ENCODE measurements at places on chromosomes 5 and 9.
A peak's percentile ranks its signal among the peaks of the same experiment; 100 is the strongest.

- no peak for DNase-seq
These were observed 351.1 kb upstream of the DAB2 start for GRCh38 chr5:39775797-39776365.

GRCh38 chr5:95401626-95402025 is 10.5 kb downstream of the FAM81B start:
- DNase-seq: no peak

- DNase-seq: no peak
These were observed 82.4 kb downstream of the SNCAIP start for GRCh38 chr5:122394284-122394930.

DNA sequence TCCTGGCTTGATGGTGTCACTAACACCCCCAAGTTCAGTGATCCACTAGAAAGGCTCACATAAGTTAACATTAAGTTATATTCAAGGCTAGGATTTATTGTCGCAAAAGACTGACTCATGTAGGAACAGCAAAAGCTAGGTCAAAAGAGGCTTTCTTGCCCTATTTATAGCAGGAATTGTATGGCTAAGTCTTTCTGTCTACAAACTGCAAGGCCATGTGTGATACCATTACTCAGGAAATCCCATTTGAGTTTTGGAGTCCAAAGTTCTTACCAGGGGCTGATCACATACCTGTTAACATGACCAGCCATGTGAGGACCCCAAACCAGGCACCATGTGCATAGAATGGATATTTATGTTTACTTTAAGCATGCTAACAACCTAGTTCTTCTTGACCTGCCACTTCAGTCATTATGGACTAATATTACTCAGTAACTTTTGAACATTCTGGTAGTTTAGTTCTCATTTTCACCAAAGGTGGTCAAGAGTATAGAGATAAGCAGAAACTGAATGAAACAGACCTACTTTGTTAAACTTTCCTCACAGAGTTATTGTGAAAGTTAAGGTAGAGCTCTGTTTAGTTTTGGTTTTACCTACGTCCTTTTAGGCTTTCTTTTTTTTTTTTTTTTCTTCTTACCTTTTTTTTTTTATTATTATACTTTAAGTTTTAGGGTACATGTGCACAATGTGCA is 281.1 kb downstream of the FER start:
- DNase-seq: no peak

DNA sequence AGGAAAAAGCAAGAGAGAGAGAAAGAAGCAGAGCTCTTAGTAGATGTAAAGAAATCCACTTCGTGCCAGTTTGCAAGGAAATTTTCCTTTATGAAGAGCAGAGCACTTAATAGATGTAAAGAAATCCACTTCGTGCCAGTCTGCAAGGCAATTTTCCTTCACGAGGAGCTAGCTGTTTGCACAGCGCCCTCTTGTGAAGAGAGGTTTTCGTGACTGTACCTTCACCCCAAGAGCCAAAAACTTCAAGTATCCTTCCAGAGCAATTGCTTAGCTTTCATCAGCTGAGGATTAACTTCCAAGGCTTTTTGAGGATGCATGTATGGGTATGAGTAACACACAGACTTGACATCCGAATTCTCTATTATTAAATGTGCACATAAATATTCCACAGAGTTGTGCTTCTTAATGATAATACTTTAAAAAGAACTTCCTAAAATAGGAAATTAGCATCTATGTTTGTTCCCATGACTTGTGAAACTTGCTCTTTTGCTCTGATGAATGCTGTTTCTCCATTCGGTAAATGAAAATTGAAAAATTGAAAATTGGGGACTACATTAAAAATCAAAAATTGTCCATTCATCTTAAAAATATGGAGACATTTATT is 525.6 kb downstream of the PDE4D start:
- peak; percentile 63 for DNase-seq

DNA sequence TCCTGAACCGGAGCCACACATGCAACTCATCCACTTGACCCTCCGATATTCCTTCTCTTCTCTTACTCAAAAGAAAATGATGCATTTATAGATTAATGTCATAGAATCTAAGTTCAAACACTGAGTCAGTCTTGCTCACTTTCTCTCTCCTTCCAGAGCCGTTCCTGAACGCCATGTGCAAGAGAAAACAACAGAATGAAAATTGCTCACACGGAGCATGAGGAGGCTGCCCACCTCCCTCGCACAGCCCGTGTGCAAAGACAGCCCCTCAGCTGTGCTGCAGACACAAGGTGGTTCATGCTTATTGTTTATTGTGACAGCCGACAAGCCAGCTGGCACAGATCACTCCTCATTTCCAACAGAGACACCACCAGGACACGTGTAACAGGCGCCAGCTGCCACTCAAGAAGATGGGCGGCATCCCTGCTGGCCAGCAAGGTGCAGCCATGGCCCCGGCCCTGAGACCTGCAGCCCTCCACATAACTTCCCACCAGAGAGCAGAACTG is 290.8 kb downstream of the GLIS3 start:
- no peak for DNase-seq

DNA sequence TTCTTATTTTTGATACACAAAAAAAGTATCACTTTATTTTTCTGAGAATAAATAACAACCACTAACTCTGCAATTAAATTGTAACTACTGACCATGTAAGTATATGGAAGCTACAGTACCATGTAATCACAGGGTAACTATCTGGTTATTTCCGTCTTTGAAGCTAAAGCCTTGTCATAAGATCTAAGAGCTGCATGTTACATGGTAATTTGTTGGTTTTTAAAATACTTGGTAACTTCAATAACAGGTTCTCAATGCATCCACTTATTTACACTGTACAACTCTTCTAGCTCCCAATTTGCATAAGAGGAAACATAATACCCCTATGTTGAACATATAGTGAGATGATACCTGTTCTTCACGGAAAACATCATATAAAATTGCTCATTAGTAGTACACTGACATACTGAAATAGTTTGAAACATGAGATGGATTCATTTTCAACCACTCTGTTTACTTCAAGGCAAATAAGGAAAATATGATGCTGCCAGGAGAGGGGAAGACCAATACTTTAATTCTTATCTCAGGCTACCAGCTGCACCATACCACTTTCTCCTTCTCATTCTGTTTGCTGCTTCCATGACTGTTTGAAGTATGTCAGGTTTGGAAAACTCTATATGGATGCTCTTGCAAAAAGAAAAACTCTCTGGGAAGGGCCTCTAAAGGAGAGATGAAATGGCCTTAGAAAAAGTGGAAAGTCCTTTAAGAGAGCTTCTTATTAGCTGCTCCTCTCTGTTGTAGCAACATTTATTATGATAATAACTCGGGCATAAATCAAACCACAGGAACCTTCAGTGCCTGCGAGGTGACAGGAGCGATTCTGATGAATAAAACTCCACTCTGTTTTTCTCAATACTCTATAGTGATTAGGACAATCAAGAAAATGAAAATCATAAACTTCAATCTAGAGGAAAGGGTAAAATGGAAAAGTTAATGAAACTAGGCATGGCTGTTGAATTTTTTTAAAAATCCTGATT is 150.2 kb downstream of the KIAA0825 start:
- no peak for DNase-seq

- DNase-seq: peak; percentile 17
These were observed 1.0 kb upstream of the TLE1 start for GRCh38 chr9:81690251-81690851.

DNA sequence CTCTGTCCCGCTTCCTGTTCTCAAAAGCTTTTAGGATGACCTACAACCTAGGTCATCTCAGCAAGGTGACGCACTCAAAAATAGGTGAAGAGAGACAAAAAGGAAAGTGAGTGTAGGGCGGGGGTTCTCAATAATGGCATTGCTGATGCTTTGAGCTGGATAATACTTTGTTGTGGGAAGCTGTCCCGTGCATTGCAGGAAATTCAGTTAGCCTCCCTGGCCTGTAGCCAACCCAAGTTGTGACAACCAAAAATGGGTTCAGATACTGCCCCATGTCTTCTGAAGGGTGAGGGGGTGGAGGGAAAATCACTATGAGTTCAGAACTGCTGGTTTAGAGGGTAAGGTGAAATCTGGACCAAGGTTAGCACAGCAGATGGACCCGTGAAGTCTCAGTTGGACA is 151.4 kb downstream of the MAST4 start:
- DNase-seq: no peak

DNA sequence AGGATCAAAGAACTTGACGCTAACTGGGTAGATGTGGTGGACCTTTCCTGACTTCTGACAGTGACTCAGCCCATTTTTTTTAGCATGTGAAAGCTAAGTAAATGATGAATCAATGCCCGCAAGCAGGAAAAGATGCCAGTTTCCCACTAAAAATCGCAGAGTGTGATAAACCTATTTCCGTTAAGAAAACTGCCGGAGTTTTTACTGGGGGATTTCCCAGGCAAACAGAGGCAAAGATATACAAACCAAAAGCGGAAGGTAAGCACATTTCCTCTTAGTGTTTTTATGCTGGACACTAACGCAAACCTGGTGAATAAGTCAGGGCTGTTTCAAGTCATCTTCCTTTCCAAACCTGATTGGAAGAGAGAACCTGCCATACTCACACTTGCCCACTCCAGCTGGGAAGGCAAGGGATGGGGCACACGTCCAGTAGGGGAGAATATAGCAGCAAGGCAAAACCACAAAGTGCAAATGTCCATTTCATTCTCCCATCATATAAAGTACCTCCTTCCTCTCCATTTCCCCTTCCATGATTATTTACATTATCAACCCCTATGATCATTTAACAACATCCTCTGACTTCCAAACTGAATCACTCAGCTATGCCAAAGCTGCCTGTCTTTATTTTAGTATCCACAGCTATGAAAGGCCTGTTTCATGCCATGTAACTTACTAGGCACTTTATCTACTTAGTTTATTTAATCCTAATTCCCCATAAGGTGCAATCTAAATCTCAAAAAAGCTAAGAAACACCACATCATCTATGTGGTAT is 349.7 kb upstream of the RFX3 start:
- no peak for DNase-seq

DNA sequence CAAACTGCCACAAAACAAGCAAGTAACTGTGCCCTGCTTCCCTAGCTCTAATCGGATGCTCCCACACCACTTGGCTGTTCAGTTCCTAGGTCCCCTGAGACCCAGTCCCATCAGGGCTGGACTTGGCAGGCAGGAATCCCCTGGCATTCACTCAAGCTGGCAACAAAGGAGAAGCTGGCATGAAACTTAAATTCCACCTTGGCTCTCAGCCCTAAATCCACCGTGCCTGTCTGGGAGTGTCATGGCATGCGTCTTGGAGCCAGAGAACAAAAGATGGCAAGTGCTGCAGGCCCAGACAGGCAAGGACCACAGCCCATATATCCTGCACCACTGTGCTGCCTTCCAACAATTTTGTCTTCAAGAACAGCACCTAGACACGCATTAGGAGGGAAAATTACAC is 38.2 kb downstream of the ETF1 start:
- no peak for DNase-seq

DNA sequence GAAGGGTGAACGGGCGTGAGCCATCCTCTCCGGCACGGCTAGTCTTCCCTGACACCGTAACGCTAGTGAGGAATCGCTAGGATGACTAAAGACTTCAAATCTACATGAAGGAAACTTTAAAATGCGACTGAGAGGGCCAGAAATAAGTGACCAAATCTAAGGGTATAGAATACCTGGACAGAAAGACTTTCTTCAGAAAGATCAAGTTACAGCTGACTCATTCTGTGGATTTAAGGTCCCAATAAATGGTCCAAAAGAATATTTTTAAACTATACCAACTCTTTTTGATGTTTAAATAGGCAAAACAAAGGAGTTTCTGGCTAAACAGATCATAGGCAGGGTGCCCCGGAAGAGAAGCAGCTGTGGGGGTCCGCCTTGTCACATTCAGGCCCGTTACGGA is 38.9 kb upstream of the CEP72 start:
- DNase-seq: no peak

- DNase-seq: no peak
These were observed 68.3 kb downstream of the SGCD start for GRCh38 chr5:156395306-156395675.

Measured in endothelial cell (in vitro differentiated cells).